Breast epithelium (tissue), 4 donors: ENCODE measurements at places on chromosomes 5 and 9. TPM values are rescaled to one million over a fixed set of nuclear protein-coding genes. Genes with fewer than 3 reads are reported as not detected.

DNA sequence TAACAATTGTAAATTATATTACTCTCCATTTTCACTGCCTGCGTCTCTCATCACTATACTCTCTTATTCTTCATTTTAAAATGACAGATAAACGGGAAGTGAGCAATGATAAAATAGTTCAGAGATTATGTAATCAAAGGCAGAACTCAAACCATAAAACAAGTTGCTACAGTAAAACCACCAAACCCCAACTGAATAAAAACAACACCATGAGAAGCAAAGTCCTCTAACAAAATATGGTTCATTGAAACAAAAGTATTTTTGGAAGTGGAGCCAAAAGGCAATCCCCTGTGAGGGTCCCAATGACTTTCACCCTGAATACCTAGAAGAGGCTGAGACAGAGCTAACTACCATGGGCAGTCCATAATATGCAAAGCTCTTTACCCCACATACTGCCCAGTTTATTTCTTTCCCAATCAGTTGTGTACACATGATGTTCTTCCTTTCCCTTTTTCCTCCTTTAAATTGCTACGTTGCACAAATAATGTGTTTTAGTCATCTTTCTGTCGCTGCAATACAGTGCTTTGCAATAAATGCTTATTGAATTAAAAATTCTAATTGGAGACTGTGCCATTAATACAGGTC, 64.0 kb upstream of the PTGER4 start:
- no peak overlapping the region for H3K27ac ChIP-seq
- H3K4me1 ChIP-seq, result no peaks in the 10 kb centered on the region
- no peaks in the 10 kb centered on the region for H3K27me3 ChIP-seq
- no peaks in the 10 kb centered on the region for H3K36me3 ChIP-seq
- H3K4me3 ChIP-seq, result no peak overlapping the region
- no peak for DNase-seq

GRCh38 chr9:27660148-27660547, 86.9 kb upstream of the C9orf72 start:
- H3K36me3 ChIP-seq, result no peaks in the 10 kb centered on the region
- H3K4me1 ChIP-seq, result no peaks in the 10 kb centered on the region
- no peak for DNase-seq
- no peaks in the 10 kb centered on the region for H3K27me3 ChIP-seq

GRCh38 chr9:72441848-72442607, 77.0 kb upstream of the ZFAND5 start:
- no peaks in the 10 kb centered on the region for H3K4me1 ChIP-seq
- H3K27ac ChIP-seq, result no peak overlapping the region
- H3K27me3 ChIP-seq, result no peaks in the 10 kb centered on the region
- H3K36me3 ChIP-seq, result no peaks in the 10 kb centered on the region
- no peak overlapping the region for H3K4me3 ChIP-seq

DNA sequence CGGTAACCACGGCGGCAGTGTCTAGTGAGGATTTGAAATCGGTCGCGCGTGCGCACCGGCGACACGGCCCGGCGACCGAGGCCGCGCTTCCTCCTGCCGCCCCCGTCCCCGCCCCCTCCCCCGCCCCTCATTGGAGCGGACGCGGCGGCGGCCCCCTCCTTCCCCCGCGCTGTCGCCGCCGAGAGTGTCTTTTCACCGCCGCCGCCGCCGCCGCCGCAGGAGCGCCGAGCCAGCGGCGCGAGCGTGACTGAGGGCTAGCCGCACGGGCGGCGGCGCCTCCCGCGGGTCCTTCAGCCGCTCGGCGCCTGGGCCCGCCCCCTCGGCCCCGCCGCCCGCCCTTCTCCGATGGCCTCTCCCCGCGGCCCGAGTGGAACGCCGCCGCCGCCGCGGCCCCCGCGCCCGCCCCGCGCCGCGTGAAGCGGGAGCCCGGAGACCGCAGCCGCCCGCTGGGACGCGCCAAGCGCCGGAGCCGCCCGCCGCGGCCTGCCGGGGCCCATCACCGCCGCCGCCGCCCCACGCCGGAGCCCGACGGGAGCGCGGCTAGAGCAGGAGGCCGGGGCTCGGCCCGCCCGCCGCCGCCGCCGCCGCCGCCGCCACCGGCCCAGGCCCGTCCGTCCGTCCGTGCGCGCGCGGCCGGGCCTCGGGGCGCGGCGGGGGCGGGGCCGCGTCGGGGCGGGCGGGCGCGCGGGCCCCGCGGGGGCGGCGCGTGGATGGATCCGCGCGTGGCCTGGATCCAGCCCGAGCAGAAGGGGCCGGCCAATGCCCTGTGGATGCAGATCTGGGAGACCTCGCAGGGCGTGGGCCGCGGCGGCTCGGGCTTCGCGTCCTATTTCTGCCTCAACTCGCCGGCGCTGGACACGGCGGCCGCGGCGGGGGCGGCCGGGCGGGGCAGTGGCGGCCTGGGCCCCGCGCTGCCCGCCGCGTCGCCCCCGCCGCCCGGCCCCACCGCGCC, at the start of gene TENT4A:
TENT4A (plus strand) TSS at position 159 of the 952 bp plus-strand sequence; CDS start at position 711, 552 bp downstream.
- no peak for DNase-seq
- no peaks in the 10 kb centered on the region for H3K4me1 ChIP-seq
- H3K27me3 ChIP-seq, result no peaks in the 10 kb centered on the region
- peak within 1 kb of the TSS; percentile 82 for H3K4me3 ChIP-seq

GRCh38 chr9:137970098-137970497, 92.5 kb downstream of the CACNA1B start:
- DNase-seq, result no peak
- H3K27ac ChIP-seq, result no peak overlapping the region
- H3K27me3 ChIP-seq, result peaks cover 5% of the 10 kb centered on the region
- H3K36me3 ChIP-seq, result no peaks in the 10 kb centered on the region
- H3K4me3 ChIP-seq, result no peak overlapping the region

DNA sequence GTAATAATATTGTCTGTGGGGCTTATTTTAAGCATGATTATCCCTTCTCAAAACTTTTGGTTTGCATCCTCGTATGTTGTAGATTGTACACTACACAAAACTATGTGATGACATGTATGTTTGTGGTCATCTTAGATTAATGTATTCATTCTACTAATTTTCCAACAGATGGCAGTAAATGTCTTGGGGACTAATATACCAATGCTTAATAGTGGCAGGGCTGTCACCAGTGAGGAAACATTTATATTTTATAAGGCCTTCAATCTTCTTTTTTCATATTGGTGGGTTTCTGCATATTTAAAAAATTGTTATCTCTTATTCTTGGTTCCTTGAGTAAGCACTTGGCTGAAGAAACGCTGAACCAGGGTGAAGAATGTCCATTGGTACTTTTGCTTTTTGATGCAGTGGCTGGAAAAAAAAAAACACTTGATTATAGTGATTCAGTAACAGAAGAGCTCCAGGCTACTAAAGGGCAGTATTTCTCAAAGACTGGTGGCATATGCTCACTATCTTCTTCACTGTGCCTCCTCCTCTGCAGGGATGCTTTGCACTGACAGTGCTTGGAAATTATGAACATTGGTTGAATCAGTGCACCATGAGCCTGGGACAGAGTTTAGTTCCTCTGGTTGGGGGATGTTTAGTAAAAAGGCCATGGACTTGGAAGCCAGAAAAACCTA, 530.3 kb downstream of the RASEF start:
- H3K4me3 ChIP-seq, result no peak overlapping the region
- H3K36me3 ChIP-seq, result no peaks in the 10 kb centered on the region
- no peak for DNase-seq
- H3K4me1 ChIP-seq, result no peaks in the 10 kb centered on the region

Gene SARDH
- 1.0 TPM for total RNA-seq
